CD4-positive, alpha-beta T cell (primary cell): ENCODE measurements at places on chromosomes 5 and 9.

DNA sequence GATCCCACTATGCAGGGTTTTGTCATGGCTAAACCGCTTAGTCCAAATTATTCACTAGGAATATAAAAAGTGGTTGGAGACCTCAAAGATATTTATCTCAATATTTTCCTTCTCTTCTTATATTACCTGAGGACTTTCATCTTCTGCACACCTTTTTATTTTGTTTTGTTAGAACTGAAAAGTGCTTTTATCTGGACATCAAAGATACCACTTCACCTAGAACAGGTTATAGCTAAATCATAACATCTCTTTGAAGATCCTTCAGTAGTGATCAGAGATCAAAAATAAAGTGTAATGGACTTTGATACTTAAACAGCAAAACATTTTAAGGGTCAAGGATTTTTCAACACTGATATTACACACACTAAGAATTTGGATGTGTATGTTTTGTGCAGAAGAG lies 160.2 kb downstream of the MCTP1 start:
- H3K36me3 ChIP-seq, result no peaks in the 10 kb centered on the region
- no peak overlapping the region for H3K4me3 ChIP-seq
- DNase-seq, result no peak
- no peaks in the 10 kb centered on the region for H3K27me3 ChIP-seq
- no peaks in the 10 kb centered on the region for H3K4me1 ChIP-seq

- H3K27ac ChIP-seq, result no peak overlapping the region
- H3K4me1 ChIP-seq, result no peaks in the 10 kb centered on the region
- H3K4me3 ChIP-seq, result no peak overlapping the region
These were observed 28.1 kb downstream of the TTC23L start for GRCh38 chr5:34866989-34867471.

GRCh38 chr5:157816682-157817386 lies 42.1 kb downstream of the CLINT1 start:
- H3K36me3 ChIP-seq, result peaks cover 39% of the 10 kb centered on the region
- no peak overlapping the region for H3K27ac ChIP-seq
- H3K4me1 ChIP-seq, result no peaks in the 10 kb centered on the region

- no peak overlapping the region for H3K4me3 ChIP-seq
- H3K27ac ChIP-seq, result no peak overlapping the region
- H3K4me1 ChIP-seq, result peaks cover 11% of the 10 kb centered on the region
- peaks cover 8% of the 10 kb centered on the region for H3K27me3 ChIP-seq
- no peaks in the 10 kb centered on the region for H3K36me3 ChIP-seq
- no peak for DNase-seq
These were observed 18.4 kb upstream of the TTC1 start for GRCh38 chr5:159990506-159990905.

DNA sequence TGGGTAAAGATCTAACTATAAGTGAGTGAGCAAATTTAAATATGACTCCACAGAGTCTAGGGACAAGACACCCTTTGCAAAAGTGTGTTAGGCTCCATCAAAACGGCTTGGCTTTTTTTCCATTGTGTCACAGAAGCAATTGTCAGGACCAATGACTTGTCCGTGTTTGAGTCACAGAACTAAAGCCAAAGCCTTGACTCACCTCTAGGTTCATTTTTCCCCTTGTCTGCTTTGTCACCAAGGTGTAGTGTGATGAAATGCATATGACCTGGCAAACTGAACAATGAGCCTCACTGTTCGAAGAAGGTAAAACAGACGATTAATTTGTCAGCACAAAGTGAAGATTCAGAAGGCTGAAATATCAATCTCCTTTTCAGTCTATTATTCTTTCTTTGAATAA lies 331.0 kb downstream of the GLIS3 start:
- no peaks in the 10 kb centered on the region for H3K4me1 ChIP-seq
- no peaks in the 10 kb centered on the region for H3K36me3 ChIP-seq
- H3K4me3 ChIP-seq, result no peak overlapping the region
- no peaks in the 10 kb centered on the region for H3K27me3 ChIP-seq
- DNase-seq, result no peak
- no peak overlapping the region for H3K27ac ChIP-seq

DNA sequence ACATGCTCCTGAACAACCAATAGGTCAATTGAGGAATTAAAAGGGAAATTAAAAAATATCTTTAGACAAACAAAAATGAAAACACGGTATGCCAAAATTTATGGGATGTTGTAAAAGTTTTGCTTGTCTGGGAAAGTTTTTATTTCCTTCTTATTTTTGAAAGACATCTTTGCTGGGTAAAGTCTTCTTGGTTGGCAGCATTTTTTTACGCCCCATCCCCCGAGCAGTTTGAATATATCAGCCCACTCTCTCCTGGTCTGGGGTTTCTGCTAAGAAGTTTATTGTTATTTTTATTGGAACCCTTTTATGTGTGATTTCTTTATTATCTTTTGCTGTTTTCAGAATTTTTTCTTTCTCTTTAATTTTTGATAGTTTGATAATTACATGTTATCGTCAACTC lies 16.3 kb downstream of the XRCC4 start:
- no peak for DNase-seq
- H3K27me3 ChIP-seq, result no peaks in the 10 kb centered on the region
- no peaks in the 10 kb centered on the region for H3K4me1 ChIP-seq
- no peak overlapping the region for H3K4me3 ChIP-seq

GRCh38 chr5:57900381-57900944 lies 417.9 kb upstream of the ACTBL2 start:
- DNase-seq, result no peak
- no peaks in the 10 kb centered on the region for H3K36me3 ChIP-seq
- no peak overlapping the region for H3K4me3 ChIP-seq
- no peaks in the 10 kb centered on the region for H3K27me3 ChIP-seq

DNA sequence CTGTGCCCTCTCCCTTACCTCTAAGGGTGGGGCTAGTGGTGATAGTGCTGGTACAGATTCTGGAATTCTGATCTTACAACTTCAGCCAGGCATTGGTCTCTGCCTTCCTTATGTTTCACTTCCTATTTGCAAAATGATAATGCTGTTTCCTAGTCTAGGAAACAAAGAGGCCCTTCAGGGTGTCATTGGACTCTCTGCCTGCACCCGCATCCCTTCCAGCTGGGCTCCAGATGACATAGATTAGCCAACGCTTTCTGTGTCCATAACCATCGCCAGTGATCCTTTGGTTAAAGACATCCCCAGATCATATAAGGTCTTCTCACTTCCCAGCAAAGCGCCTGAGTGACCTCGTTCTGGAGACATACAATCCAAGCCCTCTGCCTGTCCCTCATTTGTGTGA lies 180.7 kb downstream of the ERCC6L2 start:
- no peaks in the 10 kb centered on the region for H3K27me3 ChIP-seq
- H3K27ac ChIP-seq, result no peak overlapping the region
- H3K4me1 ChIP-seq, result peaks cover 6% of the 10 kb centered on the region
- no peak overlapping the region for H3K4me3 ChIP-seq
- H3K36me3 ChIP-seq, result no peaks in the 10 kb centered on the region

DNA sequence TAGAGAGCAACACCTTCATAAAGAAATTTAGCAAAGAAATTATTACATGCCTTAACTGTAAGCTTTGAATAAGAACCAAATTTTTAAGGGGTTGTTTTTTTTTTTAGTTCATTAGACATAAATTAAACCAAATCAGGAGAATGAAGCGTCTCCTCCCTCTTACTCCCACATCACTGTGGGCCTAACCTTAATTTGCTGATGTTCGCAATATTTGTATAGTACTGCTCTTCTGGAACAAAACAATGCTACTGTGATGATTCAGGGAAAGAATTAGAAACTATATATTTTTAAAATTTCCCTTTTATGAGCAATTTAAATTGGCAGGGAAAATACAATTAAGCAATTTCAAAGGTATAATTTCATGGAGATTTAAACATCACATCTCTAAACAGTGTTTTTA lies 275.0 kb upstream of the C9orf72 start:
- no peak for DNase-seq
- no peaks in the 10 kb centered on the region for H3K4me1 ChIP-seq
- no peaks in the 10 kb centered on the region for H3K27me3 ChIP-seq
- no peaks in the 10 kb centered on the region for H3K36me3 ChIP-seq
- no peak overlapping the region for H3K4me3 ChIP-seq

- no peak overlapping the region for H3K4me3 ChIP-seq
- no peak for DNase-seq
- H3K27ac ChIP-seq, result no peak overlapping the region
- no peaks in the 10 kb centered on the region for H3K36me3 ChIP-seq
- H3K4me1 ChIP-seq, result no peaks in the 10 kb centered on the region
These were observed 1.5 kb downstream of the SYNPO start for GRCh38 chr5:150641824-150642566.

DNA sequence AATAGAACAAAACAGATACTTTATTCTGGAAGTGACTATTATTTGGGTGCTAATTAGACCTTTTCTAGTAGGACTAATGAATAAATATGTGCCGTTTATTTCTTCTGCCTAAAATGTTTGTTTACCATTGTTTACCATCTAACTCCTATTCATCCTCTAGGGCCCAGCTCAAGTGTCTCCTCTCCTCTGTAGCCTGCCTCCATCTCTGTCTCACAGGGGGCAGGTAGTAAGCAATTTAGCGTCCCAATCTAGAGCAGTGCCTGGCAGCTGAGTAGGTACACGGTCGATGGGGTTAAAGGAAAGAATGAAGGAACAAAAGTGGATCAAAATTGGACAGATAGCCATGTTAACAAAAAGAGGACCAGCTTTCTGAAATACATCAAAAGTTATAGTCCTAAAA lies 230.9 kb downstream of the SLF1 start:
- DNase-seq, result no peak
- no peak overlapping the region for H3K4me3 ChIP-seq
- no peaks in the 10 kb centered on the region for H3K36me3 ChIP-seq
- H3K27ac ChIP-seq, result no peak overlapping the region
- no peaks in the 10 kb centered on the region for H3K27me3 ChIP-seq
- H3K4me1 ChIP-seq, result no peaks in the 10 kb centered on the region

- peaks cover 35% of the 10 kb centered on the region for H3K4me1 ChIP-seq
- no peaks in the 10 kb centered on the region for H3K27me3 ChIP-seq
- peak overlapping the region; percentile 63 for H3K4me3 ChIP-seq
- peak overlapping the region; percentile 84 for H3K27ac ChIP-seq
These were observed 1.1 kb upstream of the DAP start for GRCh38 chr5:10761933-10762775.

- H3K4me1 ChIP-seq, result no peaks in the 10 kb centered on the region
- no peak overlapping the region for H3K4me3 ChIP-seq
- H3K27me3 ChIP-seq, result no peaks in the 10 kb centered on the region
These were observed 135.5 kb upstream of the PRLR start for GRCh38 chr5:35365758-35366157.

- H3K27me3 ChIP-seq, result no peaks in the 10 kb centered on the region
- no peak for DNase-seq
- no peak overlapping the region for H3K4me3 ChIP-seq
- H3K4me1 ChIP-seq, result no peaks in the 10 kb centered on the region
- no peaks in the 10 kb centered on the region for H3K36me3 ChIP-seq
These were observed 462.2 kb downstream of the RASEF start for GRCh38 chr9:82600536-82601292.

DNA sequence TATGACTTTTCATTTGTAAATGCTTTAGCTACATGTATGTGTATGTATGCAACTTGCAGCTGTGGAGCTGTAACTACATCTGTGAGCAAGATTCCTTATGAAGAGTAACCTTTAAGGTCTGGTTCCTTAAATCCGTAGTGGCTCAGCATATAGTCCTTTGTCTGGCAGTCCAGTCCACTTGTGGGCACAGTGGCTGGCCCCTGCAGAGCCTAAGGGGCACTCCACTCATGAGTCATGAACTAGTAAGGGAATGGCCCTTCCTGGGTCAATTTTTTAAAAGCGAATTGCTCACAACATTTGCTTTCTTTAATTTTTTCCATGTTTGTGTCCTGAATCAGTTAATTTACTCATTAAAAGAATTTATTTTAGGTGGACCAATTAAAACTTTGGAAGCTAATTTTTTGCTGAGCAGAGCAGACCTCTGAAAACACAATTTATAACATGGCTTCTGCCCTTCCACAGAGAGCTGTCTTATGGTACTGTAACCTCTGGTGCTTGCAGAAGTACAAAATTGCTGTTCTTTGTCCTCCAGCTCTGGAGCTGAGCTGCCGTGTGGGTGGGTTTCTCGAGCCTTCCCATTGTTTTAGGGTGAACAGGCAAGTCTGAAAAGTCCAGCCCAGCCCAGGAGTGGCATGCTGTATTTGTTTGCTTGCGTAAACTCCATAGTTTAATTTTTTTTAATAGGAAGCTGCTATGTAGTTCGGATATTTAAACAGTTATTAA lies 110.1 kb downstream of the MVB12B start:
- DNase-seq, result no peak
- no peak overlapping the region for H3K27ac ChIP-seq
- no peaks in the 10 kb centered on the region for H3K36me3 ChIP-seq
- no peaks in the 10 kb centered on the region for H3K27me3 ChIP-seq

DNA sequence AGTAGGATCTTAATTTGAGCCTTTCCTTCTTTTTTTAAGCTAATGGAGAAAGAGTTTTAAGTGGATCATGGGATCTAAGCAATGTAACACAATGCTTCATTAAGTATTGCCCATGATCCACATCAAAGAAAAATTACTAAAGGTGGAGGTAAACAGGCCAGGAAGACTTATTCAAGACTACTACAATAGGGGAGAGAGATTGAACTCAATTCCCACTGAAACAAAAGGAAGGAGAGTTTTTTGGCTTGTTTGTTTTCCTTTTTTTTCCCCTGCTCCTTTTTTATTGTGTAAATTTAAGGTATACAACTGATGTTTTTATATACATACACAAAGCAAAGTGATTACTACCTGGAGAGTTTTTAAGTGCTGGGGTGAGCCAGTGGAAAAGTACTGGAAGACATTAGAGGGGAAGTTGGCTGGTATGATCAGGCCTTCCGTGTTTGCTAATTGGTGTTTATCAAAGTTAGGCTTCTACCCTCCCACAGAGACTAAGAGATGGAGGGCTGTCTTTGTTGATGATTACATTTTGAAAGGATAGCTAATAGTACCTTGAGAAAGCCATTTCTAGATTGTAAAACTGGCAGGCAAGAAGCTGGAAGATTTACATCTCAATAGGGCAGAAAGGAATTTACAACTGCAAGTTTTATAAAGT lies 262.7 kb downstream of the CHSY3 start:
- no peaks in the 10 kb centered on the region for H3K36me3 ChIP-seq
- H3K4me1 ChIP-seq, result no peaks in the 10 kb centered on the region
- H3K27me3 ChIP-seq, result no peaks in the 10 kb centered on the region
- H3K27ac ChIP-seq, result no peak overlapping the region
- DNase-seq, result no peak
- H3K4me3 ChIP-seq, result no peak overlapping the region

DNA sequence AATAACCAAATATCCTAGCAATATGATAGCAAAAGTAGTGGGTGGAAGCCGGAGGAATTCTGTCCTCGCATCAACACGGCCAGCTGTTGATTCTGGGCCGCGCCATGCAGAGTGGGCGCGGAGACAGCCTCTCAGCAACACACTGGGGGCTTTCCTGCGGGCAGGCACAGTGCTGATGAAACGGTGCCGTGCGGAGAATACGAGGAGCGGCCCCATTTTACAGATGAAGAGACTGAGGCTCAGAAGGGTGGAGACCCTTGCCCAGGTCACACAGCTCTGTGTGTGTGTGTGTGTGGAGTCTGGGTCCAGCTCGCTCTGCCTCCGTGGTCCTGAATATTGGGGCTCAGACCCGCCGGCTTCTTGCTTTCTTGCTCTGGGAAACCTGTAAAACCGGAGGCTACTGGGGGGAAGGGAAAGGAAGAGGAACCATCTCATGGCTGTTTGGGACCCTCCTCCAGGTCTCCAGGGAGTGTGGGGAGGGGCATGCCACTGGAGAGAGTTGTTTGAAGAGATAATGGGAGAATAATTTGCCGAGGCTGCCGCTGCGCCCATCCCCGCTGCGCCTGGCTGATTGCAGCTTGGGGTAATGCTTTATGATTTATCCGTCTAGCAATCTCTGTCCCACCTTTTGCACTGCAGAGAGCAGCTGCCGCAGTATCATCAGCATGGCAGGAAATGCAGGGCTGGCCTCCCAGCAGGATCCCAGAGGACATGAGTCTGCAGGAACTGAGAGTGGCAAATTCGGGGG lies 36.6 kb downstream of the NCS1 start:
- no peaks in the 10 kb centered on the region for H3K4me1 ChIP-seq
- no peak overlapping the region for H3K4me3 ChIP-seq
- no peaks in the 10 kb centered on the region for H3K27me3 ChIP-seq
- H3K27ac ChIP-seq, result no peak overlapping the region
- no peak for DNase-seq
